Right lung (tissue), 10 donors: ENCODE measurements at places on chromosomes 1 and 21.

DNA sequence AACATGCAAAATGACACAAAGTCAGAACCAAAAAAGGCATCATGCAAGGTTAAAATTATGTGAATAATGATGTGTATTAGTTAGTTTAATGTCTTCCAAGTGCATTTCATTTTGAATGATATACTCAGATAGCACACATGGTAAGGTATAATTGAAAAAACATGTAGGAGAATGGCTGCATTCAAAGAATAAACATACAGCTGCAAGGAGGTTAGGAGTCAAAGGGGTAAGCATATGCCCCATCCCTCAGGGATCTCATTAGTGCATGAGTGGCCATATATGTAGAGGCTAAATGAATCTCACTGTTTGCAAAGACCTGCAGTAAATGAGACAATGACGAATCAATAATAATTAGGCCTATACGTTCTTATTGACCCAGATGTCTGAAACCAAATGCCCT, 179.7 kb upstream of the HOOK1 start:
- DNase-seq = no peak

DNA sequence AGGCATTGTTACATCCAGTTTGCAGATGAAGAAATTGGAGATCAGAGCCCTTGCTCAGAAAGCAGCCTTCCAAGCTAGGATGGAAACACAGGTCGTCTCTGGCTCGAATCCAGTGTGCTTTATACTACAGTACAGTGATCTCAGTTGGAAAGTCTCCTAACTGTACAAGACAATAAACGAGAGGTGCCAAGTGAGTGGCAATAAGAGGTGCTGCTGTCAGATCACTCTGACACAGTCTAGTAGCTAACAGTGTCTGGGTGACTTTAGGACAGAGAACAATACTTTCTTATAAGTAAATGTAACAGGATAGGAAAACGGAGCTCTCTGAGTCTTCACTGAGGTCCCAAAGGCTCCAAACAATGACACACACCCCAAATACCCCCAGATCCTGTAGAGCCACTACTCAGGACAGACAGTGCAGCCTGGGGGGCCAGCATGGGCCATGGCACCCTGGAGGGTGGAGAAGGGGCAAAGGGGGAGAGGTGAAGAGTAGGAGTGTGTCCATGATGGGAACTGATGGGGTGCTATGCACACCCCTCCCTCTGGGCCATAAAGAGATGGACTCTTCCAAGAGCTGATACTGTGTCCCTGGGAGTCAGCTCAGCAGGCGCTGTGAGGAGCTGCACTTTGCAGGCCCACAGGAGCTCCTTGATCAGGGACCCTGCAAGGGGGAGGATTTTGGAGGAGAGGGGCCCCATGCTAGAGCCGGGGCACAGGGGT, 3.3 kb downstream of the SH3BGR start:
- no peak for DNase-seq

DNA sequence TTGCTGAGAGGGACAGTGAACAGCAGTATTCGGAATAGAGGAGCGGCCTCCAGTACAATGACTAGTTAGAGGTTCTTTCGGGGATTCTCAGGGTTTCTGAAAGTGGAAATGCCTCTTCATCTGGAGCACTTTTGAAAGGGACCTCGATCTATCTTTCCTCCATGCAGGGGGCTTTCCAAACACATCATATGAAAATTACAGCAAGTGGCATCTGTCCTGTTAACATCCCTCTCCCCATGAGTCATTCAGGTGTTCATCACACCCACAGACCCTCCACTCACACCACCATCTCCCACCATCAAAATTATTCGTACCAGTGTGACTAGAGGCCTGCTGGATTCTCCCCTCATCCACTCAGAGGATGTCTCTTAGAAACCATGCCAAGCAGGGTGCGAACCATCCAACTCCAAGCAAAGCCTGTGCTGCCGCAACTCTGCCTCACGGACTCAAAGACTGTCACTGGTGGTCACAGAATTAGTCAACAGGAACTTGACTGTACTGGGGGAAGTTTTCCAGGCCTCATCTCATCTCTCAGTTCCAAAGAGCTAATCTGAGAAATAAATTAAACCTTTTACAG, 211.1 kb downstream of the MRPL39 start:
- no peak for DNase-seq

DNA sequence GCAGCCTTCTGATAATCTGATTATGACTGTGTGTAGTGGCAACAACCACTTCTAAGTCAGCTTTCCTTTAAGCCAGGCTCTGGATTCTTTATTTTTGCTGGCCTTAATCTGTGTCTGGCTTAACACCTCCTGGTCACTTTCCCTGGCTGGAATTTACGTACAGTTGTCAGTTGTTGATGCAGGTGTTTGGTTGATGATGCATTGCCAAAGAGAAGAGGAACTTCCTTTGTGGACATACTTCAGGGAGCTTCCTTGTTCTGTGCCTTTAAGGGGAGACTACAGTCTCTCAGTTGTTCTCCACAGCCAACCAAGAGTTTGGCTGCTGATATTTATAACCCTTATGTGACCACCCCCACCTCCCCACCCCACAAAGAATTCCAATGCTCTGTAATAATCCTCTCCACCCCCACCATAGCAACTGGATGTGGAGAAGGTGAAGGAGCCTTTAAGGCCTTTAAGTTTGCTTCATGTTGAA, 96.0 kb upstream of the BMP8A start:
- DNase-seq = no peak

DNA sequence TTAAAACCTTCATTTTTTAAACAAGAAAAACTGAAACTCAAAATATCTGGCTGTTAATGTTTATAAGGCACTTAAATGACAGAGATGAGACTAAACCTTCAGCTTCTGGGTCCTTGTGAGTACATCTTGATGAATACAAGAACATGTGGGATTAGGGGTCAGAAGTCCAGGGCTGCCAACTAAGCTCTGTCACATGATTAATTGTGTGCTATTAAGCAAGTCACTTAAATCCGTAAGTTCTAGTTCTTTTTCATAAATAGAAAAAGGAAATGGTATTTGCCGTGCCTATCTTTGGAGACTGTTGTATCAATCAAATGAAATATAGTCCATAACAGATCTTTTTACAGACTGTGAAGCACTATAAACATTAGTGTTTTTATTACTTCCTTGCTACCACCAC, 43.2 kb upstream of the KCTD3 start:
- DNase-seq = no peak

GRCh38 chr21:38039369-38039768, 123.1 kb upstream of the KCNJ6 start:
- DNase-seq = no peak

GRCh38 chr1:85935234-85935633, 221.3 kb downstream of the COL24A1 start:
- no peak for DNase-seq

DNA sequence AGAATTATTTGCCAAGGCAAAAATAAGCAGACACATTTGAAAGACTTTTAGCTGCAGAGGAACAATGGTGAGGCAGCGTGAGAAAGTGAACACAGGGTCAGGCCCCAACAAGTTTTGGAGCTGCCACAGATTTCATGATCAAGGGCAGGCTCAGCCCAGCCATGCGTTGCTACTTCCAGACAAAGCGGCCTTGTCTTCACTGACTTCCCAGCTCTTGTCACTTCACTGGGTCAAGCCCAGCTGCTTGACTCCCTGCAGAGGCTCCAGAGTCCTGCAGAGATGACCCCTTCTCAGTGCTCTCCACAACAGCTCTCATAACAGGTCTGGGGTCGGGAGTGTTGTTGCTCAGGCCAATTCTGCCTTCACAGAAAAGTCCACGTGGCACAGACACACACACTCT, 35.8 kb downstream of the HHAT start:
- DNase-seq = no peak

DNA sequence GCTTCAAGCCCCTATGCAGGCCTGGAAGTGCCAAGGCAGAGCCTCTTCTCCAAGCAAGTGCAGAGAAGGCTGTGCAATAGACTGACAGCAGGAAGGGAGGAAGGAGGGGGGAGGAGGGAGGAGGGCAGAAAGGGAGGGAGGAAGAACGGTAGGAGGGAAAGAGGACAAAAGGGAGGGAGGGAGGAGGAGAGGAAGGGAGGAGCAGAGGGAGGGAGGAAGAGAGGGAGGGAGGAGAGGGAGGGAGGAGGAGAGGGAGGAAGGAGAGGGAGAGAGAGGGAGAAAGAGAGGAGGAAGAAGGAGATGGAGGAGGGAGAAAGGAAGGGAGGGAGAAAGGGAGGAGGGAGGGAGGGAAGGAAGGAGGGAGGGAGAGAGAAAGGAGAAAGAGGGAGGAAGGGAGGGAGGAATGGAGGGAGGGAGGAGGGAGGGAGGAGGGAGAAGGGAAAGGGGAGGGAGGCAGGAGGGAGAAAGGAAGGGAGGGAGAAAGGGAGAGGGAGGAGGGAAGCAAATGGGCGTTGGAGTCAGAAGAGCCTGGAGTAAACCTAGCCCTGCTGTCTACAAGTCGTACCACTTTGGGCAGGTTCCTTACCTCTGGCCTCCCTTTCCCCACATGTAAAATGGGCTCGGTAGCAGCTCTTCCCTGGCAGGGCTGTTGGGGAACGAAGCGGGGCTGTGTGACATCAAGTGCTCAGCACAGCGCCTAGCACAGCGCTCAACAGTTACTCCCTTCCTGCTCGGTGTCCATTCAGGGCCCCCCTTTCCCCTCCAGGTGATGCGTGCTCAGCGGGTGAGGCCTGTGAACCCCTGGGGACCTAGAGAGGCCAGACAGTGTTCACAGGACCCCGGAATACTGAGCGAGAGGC, 244.6 kb downstream of the NPHP4 start:
- DNase-seq = no peak

DNA sequence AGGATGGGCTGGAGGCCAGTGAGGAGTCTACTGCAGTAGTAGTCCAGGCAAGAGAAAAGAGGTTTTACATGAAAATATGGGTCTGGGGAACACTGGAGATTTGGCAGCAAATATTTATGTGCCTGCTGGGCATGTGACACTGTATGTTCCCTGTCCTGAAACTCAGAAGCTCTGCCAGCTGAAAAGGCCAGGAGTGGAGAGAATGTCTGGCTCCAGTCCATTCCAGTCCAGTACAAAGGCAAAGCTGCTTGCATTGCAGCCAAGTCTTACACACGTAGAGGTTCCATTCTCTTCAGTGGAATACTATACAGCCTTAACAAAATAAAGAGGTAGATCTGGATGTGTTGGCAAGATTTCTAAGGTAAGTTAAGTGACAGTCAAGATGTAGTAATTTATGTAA, 7.5 kb upstream of the YBX1 start:
- DNase-seq = no peak

GRCh38 chr1:169100208-169100607, 6.3 kb upstream of the ATP1B1 start:
- no peak for DNase-seq

- DNase-seq = peak; percentile 85
These were observed 19.5 kb upstream of the ADAR start for GRCh38 chr1:154627257-154628120.

- no peak for DNase-seq
These were observed 65.9 kb upstream of the RBM34 start for GRCh38 chr1:235226933-235227332.
